ENCODE measurements at places on chromosomes 7 and 10.

GRCh38 chr10:62594093-62594520 is 210.4 kb upstream of the ADO start:
- peak; percentile 81 for DNase-seq

- DNase-seq = no peak
Measured at GRCh38 chr7:139981511-139981895, 81.2 kb downstream of the PARP12 start.

DNA sequence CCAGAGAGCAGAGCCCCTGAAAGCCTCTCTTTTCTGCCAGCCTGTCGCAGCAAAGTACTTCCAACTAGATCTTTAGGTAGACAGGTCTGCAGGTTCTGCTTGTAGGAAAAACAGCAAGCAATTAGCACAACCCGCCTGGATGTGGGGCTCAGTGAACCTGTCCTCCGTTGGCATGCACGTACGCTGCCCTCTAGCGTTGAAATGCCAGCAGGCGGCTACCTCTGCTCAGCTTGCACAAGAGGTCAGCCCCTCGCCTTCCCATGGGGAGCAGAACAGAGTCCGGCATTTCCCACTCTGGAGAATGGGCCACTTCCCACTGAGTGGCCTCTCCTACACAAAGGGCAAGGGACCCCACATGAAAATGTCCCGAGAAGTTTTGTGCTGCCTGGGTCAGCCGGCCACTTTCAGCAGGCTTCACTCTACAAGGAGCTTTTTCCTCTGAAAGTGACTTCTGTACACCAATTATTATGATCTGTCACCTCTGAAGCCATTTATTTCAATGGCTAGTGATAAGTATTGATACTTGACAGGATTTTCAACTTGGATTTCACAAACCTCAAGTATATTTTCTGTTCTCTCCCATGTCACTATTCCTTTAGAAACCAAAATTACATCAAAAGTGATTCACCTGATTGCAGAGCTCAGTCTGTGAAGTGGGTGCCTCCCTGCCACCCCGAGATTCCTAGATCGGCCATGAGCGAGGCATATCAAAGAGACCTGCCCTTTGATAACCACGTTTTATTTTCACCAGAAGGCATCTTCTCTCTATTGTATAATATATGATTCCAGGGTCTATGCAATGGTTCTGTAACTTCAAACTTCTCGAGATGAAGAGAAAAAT is 56.7 kb downstream of the JCAD start:
- DNase-seq = peak; percentile 76

GRCh38 chr10:45091968-45092367 is 91.2 kb downstream of the ZNF22 start:
- peak; percentile 65 for DNase-seq

- no peak for DNase-seq
Measured at GRCh38 chr10:50931948-50932431, 46.6 kb upstream of the A1CF start.

DNA sequence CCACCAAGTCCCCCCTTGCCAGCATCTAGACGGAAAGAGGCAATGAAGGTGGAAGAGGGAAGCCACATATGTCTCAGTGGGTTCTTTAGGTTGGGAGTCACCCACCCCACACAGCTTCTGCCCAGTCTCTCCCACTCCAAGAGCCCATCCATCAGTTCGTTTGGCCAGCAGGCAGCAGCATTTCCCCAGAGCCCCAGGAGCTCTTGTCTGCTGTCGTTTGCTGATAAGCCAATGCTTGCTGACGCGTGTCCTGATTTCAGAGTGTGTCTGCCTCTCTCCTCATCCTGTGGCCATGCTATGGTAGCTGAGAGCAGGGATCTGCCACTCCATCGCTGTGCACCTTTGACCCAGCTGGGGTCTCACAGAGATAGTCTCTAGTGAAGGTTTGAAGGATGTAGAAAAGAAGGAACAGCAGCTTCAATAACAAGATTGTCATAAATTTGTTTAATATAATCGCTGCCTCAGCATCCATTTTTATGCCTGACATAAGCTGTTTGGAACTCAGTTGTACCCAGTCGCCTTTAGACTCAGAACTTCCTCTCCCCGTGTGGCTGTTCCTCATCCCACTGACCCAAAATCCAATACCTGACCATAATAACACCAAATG is 39.4 kb upstream of the GDF10 start:
- DNase-seq = no peak

- DNase-seq = no peak
Measured at GRCh38 chr10:77162697-77163096, 474.9 kb downstream of the KCNMA1 start.

DNA sequence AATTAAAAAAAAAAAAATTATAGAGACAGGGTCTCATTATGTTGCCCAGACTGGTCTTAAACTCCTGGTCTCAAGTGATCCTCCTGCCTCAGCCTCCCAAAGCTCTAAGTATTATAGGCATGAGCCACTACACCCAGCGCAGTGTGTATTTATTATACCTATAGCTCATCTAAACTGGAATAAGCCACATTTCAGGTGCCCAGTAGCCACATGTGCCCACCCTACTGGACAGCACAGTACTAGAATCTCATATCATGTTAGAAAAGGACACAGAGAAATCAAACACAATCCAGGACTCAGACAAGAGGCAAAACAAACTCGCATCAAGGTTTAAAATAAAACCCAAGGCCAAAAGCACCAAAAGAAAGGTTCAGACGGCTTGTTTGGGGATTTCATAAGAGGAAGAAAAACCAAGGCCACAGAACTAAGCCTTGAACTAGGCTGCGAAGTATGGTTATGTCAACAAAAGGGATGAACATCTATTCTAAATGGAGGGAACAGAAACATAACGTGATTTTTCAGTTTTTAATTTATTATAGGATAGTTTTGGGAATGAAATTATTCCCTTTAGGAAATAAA is 32.3 kb downstream of the SLC16A9 start:
- no peak for DNase-seq

DNA sequence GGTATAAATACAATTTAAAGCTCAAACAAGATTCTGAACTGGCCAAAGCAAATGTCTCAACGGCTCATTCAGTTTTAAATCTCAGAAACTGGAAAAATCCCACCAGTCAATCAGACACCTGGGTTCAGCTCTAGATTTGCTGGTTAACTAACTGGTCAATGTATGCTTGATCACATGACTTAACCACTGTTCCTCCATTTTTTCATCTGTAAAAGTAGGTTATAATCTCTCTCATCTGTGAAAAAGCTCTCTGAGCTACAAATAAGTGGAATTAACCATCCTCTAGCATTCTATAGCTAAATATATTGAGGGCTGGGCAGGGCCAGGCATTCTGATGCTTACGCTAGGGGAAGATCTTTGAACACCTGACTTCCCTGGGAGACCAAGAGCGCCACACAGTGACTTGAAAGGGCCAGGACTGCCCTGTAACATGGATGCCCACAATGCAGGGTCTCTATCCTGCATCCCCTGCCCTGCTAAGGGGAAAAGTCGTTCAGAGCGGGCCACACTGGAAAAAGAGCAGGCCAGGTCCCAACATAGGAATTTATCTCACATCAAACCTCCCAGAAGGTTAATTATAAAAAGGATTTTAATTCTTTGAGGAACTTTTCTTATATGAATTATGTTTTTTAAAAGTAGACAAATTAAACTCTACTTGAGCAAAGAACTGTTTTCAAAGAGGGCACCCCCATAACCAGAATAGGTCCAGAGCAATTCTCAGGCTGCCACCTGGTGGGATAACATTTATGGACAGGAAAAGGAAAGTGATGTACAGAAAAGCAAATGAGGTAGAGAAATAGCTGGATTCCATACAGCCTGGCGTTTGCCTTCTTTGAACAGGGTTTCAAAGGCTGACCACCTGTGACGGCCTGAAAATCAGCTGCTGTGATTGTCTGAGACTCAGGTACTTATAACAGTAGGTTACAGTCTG is 1.8 kb downstream of the RP9 start:
- DNase-seq = peak; percentile 58

Data from A673 (cell line).